CD4-positive, alpha-beta T cell treated with Interleukin-6 at 100 ng/mL for 8 hours (primary cell): ENCODE measurements at places on chromosomes 3 and 15.

- no peak for DNase-seq
These were observed 19.0 kb upstream of the TRAK1 start for GRCh38 chr3:42071904-42072812.

GRCh38 chr3:127174284-127174683 is 18.6 kb upstream of the PRR23E start:
- DNase-seq: no peak

DNA sequence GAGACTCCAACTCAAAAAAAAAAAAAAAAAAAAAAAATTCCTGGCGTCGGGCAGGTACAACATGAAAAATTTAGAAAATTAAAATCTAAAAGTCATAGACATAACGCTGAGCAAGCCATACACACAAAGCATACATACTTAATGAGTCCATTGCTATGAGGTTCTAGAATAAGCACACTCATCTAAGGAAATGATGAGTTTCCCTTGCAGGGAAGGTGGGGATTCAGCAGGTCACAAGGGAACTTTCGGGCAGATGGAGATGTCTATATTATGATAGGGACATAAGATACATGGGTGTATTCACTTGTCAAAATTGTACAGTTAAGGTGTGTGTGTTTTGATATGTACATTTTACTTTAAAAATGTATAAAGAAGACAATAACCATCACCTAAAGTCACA is 120.2 kb upstream of the LIPC start:
- no peak for DNase-seq

DNA sequence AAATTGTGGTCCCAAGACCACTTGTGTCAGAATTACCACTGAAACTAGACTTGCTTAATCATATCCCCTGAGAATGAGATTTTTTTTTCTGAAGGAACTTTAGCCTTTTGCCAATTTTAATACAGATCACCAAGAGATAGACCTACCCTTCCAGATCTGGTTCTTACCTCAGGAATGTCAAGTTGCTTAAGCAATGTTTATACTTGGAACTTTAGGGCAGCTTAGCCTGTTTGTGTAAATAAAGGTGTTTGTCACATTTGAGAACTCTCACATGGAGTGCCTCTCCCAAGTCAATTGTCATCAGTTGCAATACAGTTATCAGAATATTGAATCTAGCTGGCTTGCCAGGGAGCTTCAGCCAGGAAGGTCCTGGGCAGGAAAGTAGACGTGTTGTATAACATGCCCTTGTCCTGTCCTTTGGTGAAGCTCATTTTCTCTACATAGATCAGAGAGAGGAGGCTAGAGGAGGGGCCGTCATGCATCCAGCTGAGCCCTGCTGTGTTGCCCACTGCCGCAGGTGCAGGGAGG is 3.9 kb downstream of the GPD1L start:
- DNase-seq: no peak

GRCh38 chr3:147361454-147362420 is 44.6 kb downstream of the ZIC4 start:
- no peak for DNase-seq

DNA sequence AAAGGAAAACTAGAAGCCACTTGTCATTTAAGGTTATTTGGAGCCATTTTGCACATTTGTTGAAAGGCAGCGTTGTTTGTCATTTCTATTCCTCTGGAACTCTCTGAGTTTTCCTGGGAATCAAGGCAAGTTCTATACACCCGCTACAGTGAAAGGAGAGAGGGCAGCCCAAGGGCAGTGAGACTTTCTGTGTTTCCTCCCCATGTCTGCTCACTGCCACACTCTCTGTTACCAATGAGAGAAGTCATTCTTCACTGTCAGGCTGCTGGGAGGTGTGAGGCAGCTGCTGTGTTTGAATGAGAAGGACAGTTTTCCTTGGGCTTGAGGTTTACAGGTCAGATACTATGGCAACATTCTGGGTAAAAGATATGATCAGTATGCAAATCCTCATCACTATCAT is 36.0 kb downstream of the ATP13A5 start:
- DNase-seq: no peak

DNA sequence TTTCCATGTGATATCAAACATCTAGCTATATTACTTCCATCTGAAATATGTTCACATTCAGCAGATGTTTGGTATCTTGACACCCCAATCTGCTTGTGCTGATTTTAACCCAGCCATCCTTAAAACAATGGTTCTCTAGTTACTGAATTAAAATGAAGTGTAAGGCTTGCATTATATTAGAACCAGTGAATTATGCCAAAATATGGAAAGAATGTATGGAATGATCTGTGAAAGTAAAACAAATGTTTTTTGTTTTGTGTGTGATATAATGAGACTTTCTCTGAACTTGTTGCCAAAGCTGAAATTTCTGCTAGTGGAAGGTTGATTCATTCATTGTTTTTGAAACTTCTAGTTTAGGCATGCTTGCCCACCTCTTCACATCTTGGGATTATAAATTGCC is 317.1 kb downstream of the MEX3B start:
- DNase-seq: no peak

GRCh38 chr3:37662785-37663184 is 198.9 kb upstream of the CTDSPL start:
- DNase-seq: no peak

GRCh38 chr15:31867536-31868442 is 162.5 kb upstream of the CHRNA7 start:
- DNase-seq: peak; percentile 58
